M059J (cell line): ENCODE measurements at places on chromosomes 16 and 17.

DNA sequence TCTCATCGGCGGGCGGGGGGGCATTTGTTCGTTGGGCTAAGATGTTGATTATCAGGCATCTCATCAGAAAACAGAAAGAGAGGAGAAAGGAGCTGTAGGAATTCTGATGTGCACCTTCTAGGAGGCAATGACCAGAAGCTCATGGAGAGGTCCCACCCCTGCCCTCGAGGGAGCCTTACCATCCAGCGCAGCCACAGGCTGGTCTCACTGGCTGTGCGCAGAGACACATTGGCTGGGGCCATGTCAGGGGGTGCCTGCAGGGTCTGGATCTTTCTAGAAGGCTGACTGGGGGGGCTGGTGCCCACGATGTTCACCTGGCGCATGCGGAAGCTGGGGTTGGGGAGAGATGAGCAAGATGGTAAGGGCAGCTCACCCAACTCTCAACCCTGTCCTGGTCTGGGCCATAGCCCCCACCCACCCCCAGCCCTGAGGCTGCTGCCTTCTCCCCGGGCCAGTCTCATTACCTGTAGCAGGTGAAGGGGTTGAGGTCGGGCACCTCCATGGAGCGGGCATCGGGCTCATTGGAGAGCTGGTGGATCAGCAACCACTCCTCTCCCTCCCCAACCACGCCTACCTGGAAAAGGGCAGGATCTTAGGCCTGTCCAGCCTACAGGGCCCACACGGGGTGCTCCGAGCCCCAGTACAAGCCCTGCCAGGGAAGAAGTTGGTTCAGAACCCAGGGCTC is 86.2 kb upstream of the CDC42EP4 start:
- DNase-seq: no peak

GRCh38 chr16:457732-458400 is 32.4 kb downstream of the RAB11FIP3 start:
- DNase-seq: no peak

GRCh38 chr16:2663553-2664546 is 18.5 kb upstream of the KCTD5 start:
- DNase-seq: no peak

- peak; percentile 41 for DNase-seq
Observed at GRCh38 chr16:71467810-71468209, 5.8 kb upstream of the ZNF23 start.

- peak; percentile 91 for DNase-seq
Observed at GRCh38 chr16:53080345-53081031, 25.7 kb downstream of the CHD9 start.

DNA sequence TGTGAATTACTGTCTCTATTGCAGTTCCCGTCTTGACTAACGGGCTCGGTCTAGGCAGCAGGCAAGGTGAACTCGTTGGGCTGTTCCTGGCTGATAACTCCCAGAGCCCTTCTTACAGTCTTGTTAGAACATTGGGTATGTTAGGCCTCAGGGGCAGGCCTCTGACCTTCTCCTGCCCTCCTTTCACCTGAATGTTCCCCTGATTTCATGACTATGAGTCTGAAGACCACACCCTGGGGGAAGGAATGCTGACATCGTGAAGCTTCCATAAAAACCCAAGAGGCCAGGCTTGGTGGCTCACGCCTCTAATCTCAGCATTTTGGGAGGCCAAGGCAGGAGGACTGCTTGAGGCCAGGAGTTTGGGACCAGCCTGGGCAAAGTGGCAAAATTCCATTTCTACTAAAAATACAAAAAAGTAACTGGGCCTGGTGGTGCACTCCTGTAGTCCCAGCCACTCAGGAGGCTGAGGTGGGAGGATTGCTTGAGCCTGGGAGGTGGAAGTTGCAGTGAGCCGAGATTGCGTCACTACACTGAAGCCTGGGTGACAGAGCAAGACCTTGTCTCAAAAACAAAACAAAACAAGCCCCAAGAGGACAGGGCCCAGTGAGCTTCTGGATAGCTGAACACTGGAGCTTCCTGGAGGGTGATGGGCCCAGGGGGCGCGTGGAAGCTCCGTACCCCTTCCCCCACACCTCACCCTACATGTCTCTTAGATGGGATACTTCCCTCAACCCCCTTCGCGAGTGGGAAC is 47.8 kb upstream of the FBXO47 start:
- DNase-seq: no peak

DNA sequence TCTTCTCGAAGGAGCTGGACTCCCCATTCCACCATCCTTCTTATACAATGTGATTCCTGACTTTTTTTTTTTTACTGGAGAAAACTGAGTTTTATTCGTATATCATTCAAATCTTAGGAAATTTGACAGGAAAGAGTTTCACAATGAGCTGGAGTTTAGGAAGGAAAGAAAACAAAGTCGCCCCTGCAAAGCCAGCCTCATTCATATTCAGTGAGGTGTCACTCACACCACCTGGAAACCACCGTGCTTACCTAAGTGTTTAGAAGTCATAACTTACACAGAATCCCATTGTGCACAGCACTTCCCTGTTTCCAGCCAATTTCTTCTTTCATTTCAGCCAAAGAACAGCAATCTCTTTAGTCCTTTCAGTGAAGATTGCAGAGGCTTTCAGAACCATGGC is 90.3 kb upstream of the CHMP6 start:
- no peak for DNase-seq

DNA sequence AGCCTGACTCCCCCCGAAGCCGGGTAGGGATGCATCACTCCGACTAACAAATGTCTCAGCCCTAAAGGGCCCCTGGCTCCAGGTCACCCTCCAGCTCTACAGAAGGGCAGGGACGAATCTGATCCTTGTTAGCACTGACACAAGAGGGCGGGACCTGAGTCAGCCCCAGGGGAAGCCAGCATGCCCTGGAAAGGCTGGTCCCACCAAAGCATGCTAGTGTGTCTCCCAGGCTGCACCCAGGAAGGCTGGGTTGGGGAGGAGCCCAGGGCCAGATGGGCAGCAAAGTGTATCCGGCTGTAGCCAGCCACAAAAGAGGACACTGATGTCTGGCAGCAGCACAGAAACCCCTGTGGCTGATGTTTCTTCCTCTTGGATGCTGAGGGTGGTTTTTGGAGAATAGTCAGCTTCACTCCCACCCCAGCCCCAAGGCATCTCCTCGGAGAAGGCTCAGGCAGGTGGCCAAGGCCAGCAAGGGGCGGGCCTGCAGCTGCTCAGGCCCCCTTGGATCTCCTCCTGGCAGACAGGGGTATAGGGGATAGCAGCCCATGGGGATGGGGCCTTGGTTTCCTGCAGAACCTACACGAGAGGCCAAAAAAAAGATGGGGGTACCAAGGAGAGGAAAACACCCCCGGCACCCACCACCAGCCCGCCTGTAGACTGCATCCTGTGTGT is 11.0 kb downstream of the NATD1 start:
- no peak for DNase-seq

DNA sequence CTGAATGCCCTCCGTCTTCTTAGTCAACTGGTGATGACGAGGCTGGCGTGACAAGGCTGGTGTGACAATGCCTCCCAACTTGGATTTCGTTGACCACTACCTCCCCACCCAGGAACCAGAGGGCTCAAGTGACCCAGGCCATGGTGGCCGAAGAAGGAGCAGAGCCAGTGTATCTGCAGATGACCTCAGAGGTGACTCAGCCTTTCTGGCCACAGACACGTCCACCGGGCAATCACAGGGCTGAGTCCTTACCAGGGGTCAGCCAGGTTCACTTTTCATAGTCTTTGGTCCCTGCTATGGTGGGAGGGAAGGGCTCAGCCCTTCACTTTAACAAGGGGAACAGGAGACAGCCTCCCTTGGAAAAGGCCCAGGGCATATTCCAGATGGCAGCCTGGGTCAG is 116.3 kb downstream of the MAF start:
- DNase-seq: peak; percentile 52

DNA sequence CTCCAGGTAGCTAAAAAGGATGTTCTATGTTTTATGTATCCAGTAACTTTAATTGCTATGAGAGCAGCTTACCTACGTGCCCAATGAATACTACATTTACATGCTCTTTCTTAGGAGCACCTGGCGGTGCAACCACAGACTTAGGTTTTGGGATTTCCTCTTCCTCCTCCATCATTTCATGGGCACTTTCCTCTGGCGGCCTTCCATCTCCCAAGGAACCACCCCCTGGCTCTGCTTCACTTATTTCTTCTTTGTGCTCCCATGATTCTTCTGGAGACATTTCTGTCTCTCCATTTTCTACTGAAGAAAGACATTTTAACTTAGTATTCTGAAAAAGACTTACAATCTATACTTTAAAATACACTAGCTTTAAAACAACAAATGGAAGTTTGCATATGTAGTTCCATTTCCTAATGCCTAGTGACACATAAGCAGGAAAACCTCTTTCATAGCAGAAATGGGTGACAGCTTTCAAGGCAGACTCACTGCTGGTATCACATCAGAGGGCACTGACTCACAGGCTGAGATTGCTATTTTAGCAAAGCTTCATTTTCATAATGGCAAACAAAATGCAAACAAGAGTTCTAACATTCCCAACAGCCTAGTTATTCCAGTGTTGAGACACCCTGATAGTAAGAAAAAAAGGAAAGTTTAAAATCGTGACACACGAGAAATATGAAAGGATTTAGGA is 19.1 kb downstream of the GSPT1 start:
- peak; percentile 74 for DNase-seq

- peak; percentile 85 for DNase-seq
Observed at GRCh38 chr17:71899317-71899716, 221.5 kb upstream of the SOX9 start.

- DNase-seq: no peak
Observed at GRCh38 chr16:12021578-12022253, 45.2 kb downstream of the SNX29 start.

GRCh38 chr16:57984443-57985203 is 13.7 kb upstream of the CNGB1 start:
- DNase-seq: peak; percentile 38

- peak; percentile 97 for DNase-seq
Observed at GRCh38 chr17:31582151-31582907, 190.9 kb downstream of the RAB11FIP4 start.

- no peak for DNase-seq
Observed at GRCh38 chr16:68917541-68917940, 74.2 kb downstream of the TANGO6 start.

DNA sequence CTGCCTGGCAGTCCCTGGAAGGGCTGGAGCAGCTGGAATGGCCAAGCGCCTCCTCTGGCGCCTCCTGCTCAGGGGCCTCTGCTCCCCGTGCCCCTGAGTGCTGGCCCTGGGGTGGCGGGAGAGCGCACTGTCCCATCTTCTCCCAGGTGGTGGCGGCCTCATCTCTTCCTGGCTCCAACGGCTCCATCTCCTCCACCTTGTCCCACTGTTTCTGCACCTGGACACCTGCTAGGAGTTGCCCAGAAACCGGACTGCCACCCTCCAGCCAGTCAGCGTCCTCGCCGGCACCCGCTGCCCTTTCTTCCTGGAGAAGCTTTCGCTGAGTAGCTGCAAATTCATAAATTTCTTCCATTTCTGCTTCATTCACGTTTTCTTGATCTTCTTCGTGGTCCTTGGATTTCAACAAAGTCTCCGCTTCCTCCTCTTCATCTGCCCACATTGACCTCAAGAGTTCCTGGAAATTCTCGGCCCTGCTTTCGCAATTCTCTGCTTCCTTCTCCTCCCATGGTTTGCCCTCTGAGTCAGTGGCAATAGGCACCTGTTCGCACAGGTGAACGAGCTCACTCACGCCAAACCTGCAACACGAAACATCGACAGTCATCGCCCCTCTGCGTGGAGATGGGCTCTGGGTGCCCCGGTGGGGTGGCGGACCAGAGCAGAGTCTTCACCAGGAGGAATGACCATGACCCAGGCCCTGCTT is 13.7 kb upstream of the NLRC3 start:
- DNase-seq: no peak

- DNase-seq: no peak
Observed at GRCh38 chr17:32813021-32813420, 63.9 kb downstream of the MYO1D start.

- DNase-seq: peak; percentile 56
Observed at GRCh38 chr17:4310354-4311060, 46.7 kb upstream of the ANKFY1 start.

DNA sequence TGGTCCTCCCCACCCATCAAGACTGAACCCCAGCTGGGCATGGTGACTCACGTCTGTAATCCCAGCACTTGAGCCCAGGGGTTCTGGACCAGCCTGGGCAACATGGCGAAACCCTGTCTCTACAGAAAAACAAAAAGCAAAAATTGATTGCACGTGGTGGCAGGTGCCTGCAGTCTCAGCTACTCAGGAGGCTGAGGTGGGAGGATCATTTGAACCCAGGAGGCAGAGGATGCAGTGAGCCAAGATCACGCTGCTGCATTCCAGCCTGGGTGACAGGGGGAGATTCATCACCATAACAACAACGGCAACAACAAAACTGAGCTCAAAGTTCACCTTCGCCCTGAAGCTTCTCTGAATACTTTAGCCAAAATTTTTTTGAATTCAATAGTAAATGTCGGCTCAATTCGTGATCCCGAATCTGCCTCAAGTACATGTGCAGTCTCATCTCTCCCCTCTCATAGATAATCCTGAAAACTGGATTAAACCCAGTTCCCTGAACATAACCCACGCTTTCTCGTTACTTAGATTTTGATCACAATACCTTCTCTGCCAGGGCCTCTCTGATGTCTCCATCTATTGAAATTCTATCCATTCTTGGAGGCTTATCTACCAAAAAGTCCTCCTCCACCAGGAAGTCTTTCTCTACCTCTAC is 13.5 kb upstream of the MYH10 start:
- no peak for DNase-seq

DNA sequence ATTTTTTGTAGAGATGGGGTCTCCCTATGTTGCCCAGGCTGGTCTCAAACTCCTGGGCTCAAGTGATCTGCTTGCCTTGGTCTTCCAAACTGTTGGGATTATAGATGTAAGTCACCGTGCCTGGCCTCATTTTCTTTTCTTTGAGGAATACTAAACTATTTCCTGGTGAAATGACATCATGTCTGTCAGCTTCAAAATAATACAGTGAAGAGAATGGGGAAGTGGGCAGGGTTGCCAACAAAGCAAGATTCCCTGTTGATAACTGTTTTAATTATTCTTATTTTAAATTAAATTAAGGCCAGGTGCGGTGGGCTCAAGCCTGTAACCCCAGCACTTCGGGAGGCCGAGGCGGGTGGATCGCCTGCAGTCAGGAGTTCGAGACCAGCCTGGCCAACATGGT is 21.1 kb downstream of the PIPOX start:
- DNase-seq: no peak

DNA sequence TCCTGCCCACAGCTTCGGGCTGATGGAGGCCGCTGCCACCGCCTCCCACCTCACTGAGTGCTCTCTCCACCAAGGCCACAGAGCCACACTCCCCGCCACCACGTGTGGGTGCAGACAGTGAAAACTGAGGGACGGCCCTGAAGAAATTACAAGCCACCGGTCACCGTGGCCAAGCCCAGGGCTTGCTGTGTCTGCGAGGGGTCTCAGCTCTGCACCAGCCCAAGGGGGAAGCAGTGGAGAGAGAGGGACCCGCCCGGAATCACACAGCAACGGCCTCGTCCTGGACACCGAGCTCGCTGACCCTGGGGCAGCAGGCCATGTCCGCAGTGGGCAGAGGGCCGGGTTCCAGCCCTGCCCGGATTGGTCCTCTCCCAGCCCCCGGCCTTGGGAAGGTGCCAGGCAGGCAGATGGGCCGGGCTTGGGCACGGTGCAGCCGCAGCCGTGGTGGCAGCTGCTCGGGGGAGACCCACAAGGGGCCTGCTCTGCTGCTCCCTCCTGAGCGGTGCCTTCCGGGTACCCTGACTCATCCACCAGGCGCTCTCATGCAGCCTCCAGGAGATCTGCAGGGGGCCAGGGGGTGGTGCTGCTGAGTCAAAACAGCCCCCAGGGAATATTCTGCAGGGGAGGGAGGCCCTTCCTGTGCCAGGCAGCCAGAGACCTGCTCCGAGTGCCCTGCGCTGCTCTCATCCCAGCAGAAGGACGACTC is 52.0 kb downstream of the CBFA2T3 start:
- peak; percentile 90 for DNase-seq

GRCh38 chr16:88005181-88005581 is 53.9 kb downstream of the BANP start:
- DNase-seq: no peak

- DNase-seq: peak; percentile 21
Observed at GRCh38 chr16:66798161-66798560, 3.2 kb downstream of the TERB1 start.
